Fibroblast of upper back skin (primary cell): ENCODE measurements at places on chromosomes 16 and 17.

DNA sequence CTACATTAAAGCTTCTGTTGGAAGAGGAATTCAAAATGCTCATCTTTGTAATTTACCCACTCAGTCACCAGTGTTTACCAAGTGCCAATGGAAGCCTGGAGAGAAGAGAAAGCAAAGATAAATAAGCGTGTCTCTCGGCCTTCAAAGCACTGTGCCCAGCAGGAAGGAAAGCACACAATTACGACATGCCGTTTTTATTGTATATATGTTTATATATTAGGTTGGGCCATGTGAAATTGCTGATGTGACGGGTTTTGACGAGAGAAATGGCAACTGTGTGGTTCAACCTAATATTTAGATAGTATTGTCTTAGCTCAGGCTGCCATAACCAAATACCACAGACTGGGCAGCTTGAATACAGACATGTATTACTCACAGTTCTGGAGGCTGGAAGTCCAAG lies 79.3 kb upstream of the HSBP1 start:
- no peak for DNase-seq

GRCh38 chr17:57445772-57446472 lies 189.6 kb downstream of the MSI2 start:
- no peak for DNase-seq

DNA sequence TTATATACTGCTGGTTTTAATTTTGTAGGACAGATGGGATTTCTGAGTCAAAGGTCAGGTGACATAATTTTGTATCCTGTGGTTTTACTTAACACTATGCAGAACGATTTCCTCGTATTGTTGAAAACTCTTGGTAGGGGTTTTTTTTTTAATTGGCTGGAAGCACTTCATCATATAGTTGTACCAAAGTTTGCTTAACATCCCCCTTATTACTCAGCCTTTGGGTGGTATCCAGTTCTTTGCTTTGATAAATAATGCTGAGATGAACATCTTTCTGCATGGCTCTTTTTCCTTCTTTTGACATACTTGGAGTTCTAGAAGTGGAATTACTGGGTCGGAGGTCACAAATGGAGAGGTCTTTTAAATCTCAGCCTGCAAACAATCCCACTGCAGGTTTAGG lies 419.1 kb downstream of the MAF start:
- DNase-seq: no peak

- no peak for DNase-seq
Observed at GRCh38 chr17:4968486-4969046, 949 bp upstream of the SPAG7 start.

- peak; percentile 44 for DNase-seq
Observed at GRCh38 chr17:76523084-76524037, 14.1 kb downstream of the CYGB start.

DNA sequence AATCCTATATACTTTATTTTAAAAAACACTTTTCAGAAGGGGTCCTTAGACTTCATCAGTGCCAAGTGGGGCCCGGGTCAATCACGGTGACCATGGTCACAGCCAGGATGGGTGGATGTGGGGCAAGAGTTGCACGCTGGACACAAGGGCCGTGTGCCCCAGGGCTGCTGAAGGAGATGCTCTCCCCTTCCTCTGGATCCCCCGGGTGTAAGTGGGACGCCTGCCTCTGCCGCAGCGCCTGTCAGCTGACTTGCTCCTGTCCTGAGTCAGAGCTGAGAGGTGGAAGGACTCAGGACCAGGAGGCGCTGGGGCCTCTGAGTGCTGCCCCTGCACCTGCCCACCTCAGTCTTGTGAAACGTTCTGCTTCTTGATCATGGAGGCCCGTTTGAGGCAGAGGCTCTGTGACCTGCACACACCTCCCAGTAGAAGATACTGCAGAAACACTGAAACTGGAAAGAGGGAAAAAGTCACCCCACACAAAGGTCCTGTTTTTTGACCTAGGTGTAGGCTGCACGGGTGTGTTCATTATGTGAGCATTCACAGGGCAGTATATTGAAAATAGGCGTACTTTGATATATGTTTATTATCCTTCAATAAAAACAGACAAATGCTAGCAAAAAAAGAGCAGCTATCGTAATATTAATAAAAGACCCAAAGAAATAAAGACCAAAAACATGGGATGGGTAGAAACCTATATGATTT lies 40.9 kb upstream of the BAHCC1 start:
- no peak for DNase-seq

- DNase-seq: no peak
Observed at GRCh38 chr16:27973678-27974077, 89.8 kb downstream of the GSG1L start.

- peak; percentile 4 for DNase-seq
Observed at GRCh38 chr17:33291248-33292200, 1.6 kb downstream of the ASIC2 start.

DNA sequence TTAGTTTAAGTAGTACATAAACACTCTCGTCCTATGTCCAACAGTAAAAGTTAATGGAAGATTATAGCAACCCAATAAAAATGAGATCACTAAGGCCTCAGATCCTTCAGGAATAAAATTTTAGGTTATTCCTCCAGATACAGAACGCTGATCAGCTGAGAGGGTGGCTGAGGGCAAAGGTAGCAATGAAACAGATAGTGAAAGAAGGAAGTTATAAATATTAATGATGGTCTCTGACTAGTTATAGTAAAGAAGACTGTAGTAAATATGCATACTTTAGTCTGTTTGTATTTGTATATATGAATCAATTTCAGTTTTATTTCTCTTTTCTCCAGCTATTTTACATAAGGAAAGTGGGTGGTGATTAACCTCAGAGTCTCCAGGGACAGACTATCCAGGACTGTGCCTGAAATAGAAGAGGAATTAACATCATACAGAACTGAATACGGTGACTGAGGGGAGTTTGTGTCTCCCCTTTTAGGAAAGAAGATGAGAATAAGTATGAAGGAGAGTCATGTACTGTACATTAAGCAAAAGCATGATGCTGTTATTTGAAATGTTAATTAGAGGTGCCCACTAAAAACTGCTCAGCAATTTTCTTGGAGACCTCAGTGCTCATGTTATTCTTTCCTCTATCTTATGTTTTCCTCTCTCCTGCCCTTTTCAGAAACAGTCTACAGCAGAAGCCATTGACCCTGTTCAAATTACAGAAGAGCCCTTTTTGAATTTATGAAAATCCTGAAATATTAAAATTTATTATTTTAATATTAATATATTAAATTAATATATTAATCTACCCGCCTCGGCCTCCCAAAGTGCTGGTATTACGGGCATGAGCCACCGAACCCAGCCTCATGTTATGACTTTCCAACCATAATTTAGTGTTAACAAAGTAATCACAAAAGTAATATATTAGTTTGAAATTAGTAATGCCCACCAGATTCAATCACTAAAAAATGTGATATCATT lies 36.5 kb upstream of the DHRS7B start:
- no peak for DNase-seq

- no peak for DNase-seq
Observed at GRCh38 chr17:67829331-67829730, 4.0 kb downstream of the BPTF start.

DNA sequence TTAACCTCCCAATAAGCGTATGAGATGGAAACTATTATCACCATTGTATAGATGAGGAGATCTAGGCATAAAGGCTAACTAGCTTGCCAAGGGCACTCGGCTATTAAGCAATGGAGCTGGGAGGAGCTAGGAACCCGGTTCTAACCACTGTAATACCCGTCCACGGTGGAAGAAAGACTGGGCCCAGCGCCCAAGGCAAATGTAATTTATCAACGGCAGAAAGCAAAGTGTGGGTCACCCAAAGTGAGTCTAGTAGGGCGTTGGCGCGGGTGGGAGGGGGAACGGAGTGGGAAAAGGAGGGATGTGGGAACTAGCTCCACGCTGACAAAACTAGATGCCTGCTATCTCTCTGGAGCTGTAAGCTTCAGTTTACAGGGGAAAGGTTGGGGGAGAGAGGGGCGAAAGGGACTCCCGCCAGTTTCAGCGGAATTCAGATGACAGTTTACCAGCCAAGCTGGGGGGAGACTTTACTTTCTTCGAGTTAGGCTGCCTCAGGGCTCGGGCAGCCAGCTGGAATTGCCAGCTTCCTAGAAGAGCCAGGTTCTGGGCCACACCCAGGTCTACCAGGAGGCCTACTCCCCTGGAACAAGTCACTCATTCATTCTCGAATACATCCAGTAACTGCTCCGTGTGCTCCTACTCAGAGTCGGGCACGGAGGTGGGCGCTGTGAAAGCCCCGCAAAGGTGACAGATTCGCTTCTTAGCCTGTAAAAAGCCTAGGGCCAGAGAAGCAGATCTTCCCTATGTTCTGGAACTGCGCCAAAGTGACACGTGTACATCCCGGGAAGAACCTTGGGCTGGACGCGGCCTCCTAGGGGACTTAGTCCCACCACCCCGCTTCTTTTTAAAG lies 837 bp downstream of the LRRC59 start:
- peak; percentile 56 for DNase-seq

DNA sequence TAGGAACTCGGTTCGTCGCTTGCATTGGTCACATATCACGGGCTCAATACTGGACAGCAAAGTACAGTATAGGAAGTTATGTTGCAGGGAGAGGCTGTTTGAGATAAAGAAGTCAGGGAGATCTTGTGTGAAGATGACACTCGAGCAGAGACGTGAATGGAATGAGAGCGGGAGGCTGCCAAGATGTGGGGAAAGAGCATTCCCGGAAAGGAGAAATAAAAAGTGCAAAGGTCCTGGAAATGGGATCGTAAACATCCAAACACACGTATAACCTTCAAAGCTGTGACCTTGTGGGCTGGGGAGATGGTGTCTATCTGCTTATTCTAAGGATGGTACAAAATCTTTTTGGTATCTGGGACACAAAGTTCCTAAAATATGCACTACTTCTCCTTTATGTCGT lies 43.0 kb upstream of the MYOCD start:
- DNase-seq: peak; percentile 26

DNA sequence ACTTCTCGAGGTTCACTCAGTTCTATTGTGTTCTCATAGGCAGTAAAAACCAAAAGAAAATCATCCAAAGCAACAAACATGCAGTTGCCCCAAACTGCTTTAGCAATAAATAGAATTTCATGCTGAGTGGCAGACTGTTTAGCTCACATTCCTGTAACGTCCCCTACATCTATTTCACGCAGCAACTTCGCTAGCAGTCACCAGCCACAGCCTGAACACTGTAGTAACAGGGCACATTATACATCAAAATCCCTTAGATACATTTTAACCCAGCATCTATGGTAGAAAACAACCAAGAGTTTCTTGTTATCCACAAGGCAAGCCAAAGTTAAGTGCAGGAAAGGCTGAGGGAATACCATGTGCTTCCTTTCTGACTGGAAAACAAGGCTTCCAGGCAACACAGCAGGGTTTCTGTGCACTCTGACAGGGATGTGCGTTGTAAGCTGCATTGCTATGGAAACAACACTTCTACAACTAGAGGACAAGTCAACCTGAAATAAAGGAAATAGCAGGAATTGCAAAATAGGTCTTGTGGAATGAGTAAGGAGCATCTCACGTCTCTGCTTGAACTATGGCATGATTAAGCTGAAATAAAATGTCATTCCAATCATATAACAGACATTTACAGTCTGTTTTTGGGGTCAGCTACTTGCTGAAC lies 55.4 kb downstream of the CFDP1 start:
- DNase-seq: peak; percentile 97

GRCh38 chr16:50153596-50154419 lies 702 bp downstream of the TENT4B start:
- DNase-seq: no peak

DNA sequence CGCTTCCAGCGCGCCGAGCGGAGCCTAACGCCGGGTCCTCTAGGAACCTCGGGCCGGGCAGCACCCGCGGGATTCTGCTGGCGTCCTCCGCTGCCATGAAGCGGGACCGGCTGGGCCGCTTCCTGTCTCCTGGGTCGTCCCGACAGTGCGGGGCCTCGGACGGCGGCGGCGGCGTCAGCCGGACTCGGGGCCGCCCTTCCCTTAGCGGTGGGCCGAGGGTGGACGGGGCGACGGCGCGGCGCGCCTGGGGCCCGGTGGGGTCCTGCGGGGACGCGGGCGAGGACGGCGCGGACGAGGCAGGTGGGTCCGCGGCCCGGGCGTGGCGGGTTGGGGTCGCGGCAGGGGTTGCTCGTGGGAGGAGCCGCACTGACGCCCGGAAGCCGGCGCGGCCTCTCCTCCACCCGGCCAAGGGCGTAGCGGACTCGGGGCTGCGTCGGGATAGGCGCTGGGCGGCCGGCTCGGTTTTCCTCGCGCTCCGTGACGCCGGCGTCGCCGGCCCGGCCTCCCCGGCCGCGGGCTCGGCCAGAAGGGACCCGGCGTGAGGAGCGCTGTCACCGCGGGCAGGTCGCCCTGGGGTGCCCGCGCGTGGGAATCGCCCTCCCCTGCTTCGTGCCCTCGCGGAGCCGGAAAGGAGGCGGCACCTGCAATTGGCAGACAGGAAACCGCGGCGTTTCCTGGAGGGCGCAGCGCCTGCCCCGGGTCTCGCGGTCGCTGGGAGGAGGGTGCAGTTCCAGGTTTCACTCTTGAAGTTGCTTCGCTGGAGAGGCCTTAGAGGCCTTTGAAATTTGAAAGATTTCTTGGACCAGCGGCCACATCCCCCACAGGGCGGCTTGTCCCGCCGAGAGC lies 432 bp downstream of the ZNF276 start:
- DNase-seq: peak; percentile 24

GRCh38 chr16:7399296-7399695 lies 66.7 kb downstream of the RBFOX1 start:
- DNase-seq: no peak

DNA sequence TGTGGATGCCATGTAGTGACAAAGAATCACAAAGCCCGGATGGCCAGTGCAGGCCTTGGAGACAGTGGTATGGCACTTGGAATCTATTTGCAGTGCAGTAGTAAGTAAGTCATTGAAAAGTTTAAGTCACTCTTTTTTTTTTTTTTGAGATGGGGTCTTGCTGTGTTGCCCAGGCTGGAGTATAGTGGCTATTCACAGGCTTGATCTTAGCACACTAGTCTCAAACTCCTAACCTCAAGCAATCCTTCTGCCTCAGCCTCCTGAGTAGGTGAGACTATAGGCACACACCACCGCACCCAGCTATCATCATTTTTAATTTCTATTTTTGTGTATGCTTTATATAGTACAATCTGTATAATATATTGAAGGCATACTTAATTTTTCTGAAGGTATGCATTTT lies 4.3 kb upstream of the PLSCR3 start:
- DNase-seq: no peak

- DNase-seq: no peak
Observed at GRCh38 chr17:56812901-56813388, 20.8 kb downstream of the C17orf67 start.

GRCh38 chr16:70380248-70380918 lies 33.7 kb downstream of the DDX19A start:
- peak; percentile 92 for DNase-seq
